SK-MEL-5 (cell line): ENCODE measurements at places on chromosomes 1 and 21.
A peak's percentile ranks its signal among the peaks of the same experiment; 100 is the strongest.

DNA sequence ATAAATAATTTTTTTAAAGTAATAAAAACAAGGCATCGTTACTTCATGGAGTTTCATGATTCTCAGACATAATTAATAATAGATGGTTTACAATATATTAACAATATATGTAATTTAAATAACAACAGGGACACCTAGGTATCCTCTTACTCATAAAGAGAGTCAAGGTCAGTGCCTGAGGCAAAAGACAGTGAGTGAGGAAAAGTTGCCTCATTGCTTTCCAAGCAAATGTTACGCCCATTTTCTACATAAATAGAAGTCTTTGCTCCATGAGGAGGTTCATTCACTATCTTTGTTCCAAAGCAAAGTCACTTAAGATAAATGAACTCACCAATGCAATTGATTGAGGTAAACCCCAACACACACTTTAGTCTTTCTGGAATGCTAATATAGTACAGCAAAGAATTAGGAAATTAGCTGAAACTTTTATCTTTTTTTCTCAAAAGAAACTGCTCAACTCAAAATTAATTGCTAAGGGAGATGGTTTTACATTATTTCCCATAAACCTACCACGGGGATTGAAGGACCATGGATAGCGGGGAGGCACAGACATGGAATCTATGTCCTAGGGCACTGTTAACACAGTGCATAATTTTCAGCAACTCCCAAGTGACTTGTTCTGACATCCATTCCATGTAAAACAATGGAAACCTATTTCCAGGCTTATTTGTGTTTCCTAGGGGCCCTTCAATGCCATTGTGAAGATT lies 19.6 kb downstream of the BCL9 start:
- DNase-seq = no peak

DNA sequence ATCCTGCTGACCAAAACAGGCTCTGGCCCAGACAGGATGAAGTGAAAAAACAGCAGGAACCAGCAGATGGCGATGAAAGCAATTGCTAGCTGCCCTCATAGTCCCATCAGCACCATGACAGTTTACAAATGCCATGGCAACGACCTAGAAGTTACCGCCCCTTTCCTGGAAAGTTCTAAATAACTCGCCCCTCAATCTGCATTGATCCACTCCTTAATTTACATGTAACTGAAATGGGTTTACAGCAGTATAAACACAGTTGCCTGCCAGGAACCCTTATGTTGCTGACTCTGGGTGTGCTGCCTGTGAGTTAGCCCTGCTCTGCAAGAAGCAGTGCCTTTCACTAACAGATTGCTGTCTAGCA lies 65.5 kb upstream of the CR1L start:
- DNase-seq = peak; percentile 88

- DNase-seq = no peak
Measured at GRCh38 chr1:39671433-39671792, 494 bp downstream of the NT5C1A start.

GRCh38 chr1:218529646-218530300 lies 184.6 kb downstream of the TGFB2 start:
- no peak for DNase-seq

GRCh38 chr1:205004351-205004750 lies 38.7 kb upstream of the CNTN2 start:
- DNase-seq = no peak

DNA sequence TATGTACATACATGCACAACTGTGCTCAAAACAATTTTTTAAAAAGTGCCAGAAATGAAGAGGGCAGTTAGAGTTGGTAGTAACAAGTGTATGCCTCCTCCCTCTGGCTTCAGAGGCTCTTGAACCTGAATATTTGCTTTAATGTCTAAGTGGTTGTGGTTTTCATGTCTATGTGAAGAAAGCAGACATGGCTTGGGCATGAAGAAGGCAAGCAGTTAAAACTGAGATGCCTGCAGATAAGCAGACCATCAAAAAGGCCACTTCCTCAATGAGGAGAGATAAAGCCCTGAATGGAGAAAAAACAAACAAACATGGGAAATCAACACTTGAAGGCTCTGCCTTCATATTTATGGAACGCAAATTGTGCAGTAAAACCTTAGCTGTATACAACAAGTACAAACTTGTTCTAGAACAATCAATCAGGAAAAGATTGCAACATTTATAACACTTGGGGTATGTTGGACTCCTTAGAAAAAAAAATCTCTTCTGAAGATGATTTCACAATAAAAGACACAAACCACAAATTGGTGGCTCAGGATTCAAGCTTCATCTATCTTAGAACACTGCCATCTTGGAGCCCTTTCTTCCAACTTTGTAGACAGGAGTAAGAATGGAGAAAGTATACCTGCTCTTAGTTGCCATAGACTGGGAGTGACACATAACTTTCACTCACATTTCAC lies 52.7 kb upstream of the PLA2G4A start:
- no peak for DNase-seq

GRCh38 chr21:45489722-45489982 lies 52.6 kb downstream of the SLC19A1 start:
- no peak for DNase-seq

DNA sequence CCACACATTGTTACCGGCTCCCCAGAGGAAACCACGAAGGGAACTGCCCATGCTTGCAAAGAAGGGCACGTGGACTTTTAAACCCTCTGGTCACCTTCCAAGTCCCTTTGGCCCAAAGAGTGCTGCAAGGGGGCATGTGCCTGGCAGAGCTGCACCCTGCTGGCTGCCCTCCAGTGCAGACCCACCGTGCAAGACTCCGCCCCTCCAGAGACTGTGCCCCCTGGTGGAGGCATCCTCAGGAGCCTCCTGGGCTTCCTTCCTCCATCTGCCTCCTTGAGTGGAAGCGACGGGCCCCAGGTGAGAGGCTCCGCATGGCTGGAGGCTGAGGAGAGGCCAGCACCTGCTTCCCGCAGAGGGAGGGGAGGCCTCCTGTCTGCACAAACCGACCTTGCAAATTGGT lies 100.6 kb downstream of the CRYAA start:
- DNase-seq = peak; percentile 54
